Bone marrow (tissue), 2 donors: ENCODE measurements at places on chromosomes 1 and 21.

GRCh38 chr1:7517611-7518330, 253.3 kb upstream of the VAMP3 start:
- DNase-seq, result no peak

- DNase-seq, result no peak
Observed at GRCh38 chr1:221598122-221598521, 143.8 kb downstream of the DUSP10 start.

DNA sequence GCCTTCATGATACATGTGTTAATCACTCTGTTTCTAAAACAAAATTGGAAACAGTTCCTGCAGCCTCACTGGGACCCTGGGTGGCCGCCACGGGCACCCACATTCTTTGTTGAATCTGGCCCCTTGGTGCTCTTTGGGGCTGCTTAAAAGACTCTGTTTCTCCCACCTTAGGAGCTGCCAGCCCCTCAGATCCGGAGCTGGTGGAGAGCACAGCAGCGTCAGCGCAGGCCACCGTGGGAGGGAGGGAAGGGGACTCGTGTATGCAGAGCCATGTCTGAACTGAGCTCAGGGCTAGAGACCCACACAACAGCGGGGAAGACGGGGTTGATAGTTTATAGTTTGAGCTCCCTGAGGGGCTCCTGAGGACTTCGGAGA, 121.2 kb downstream of the CNIH3 start:
- DNase-seq, result no peak

- no peak for DNase-seq
Observed at GRCh38 chr1:39872698-39873097, 10.6 kb downstream of the TRIT1 start.
